Right kidney (tissue), 9 donors: ENCODE measurements at places on chromosomes 2 and 18.

GRCh38 chr2:68831686-68832232, 39.4 kb downstream of the BMP10 start:
- no peak for DNase-seq

DNA sequence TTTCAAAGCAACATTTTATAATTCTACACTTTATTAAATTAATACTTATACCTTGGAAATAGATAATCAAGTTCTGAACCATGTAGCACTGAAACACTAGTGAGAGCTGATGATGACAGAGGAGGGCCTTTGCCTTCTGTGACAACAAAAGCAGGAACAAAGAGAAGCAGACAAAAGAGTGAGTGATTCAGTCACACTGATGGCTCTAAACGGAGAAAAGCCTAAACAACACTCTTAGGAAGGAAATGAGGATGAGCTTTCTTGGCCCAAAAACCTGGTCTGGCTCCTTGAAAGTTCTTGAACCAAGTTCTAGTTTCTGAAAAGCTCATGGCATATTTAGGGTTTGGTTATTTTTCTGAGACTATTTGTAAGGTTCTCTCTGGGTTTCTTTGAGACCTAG, 271.9 kb downstream of the DPP10 start:
- no peak for DNase-seq

- DNase-seq = no peak
Observed at GRCh38 chr2:10864861-10865636, 46.7 kb upstream of the KCNF1 start.

DNA sequence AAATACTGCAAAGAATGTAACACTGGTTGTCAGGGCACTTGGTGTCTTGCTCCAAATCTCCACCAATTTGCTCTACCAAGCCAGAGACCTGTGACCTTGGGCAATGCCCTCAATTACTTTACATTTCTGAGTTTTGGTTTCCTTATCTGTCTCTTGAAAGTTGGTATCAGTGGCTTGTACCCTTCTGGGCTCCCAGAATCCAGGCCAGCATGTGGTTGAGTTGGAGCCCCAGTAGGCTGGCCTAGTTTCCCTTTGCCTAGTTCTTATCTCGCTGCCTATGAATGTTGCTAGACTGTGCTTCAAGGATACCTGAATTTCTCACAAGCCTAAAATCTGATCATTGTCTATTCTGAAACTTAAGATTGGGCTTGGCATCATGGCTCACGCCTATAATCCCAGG, 26.6 kb downstream of the MEP1B start:
- no peak for DNase-seq

GRCh38 chr18:52288403-52289004, 51.5 kb upstream of the DCC start:
- DNase-seq = peak; percentile 6

DNA sequence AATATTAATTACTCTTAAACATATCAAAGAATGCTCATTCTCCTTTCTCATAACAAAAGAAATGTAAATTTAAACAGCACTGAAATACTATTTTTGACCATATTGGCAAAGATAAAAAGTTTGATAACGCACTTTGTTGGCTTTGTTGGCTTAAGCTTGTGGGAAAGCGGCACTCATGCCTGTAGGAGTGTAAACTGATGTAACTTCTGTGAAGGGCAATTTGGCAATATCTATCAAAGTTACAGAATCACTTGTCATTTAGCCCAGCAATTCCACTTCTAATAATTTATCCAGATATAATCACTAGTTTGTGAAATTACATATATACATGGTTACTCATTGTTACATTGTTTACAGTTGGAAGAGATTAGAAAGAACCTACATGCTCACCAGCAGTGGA, 311.8 kb upstream of the STON1 start:
- no peak for DNase-seq

GRCh38 chr2:238080518-238080917, 19.6 kb upstream of the ESPNL start:
- no peak for DNase-seq

DNA sequence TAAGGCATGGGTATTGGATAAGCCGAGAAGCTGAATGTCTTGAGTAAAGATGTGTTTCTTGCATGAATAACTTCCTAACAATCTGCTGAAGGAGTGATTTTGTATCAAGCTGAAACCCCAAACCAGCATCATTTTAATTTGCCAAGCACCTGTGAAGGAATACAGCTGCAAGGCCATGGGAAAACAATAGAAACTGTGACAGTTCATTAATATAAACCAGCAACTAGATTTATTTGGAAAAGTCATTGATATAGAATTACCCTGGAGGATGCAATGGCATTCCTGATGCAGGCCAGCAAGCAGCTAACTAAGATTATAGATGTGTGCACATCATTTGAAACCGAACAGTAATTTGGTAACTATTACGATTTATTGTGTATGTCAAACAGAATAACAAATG, 155.7 kb upstream of the TCF4 start:
- no peak for DNase-seq

DNA sequence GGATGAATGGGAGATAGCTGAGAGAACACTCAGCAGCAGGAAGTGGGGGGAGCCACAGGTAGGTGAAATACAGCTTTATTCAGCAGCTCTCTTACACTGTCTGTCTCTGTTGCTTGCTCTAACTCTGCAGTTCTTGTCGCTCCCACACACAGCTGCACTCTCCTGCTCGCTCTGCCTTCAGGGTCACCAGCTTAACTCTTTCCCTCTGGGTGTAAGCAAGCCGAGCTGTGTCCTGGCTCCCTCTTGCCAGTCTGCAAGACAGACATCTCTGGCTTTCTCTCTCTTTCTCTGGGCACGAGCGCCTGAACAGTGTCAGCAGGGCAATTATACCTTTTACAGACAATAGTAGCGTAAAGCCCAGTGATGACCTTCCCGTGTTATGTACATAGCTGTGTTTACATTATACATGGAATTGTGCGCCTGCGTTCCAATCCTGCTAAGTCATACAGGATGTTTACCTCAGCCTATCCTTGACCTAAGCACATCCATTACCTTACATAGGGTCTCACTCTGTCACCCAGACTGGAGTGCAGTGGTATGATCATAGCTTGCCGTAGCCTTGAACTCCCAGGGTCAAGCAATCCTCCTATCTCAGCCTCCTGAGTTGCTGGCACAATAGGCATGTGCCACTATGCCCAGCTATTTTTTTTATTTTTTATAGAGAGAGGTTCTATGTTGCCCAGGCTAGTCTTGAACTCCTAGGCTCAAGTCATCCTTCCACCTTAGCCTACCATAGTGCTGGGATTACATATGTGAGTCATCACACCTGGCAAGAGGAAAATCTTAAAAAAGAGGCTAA, 57.8 kb upstream of the CHN1 start:
- no peak for DNase-seq

- no peak for DNase-seq
Observed at GRCh38 chr18:78720456-78721237, 259.0 kb upstream of the SALL3 start.

GRCh38 chr2:7792031-7792651, 874.9 kb downstream of the RNF144A start:
- DNase-seq = no peak

DNA sequence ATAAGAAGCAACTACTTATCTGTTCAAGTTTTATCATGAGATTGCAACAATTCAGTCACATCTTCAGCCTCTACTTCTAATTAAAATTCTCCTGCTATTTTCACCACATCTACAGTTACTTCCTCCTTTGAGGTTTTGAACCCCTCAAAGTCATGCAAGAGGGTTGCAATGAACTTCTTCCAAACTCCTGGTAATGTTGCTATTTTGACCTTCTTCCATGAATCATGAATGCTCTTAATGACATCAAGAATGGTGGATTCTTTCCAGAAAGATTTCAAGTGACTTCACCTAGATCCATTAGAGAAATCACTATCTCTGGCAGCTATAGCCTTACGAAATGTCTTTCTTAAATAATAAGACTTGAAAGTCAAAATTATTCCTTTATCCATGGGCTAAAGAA, 1052.8 kb upstream of the NRXN1 start:
- DNase-seq = no peak

DNA sequence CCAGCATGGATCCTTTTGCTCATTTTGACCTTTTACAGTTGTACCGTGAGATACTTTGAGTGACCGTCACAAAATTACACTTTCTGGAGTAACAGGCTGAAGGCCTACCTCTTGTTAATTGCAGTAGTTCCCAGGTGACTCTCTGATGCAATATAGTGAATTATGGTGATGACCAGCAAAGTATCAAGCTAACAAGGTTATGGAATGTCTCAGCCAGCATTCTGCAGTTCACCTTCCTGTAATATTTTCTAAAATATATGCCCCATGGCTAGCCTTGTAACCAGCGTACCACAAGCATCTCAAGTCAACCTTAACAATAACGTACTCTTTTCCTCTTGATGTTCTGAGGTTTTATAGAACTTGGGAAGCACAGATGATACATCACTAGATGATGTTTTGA, 234.7 kb downstream of the LTBP1 start:
- DNase-seq = no peak

- no peak for DNase-seq
Observed at GRCh38 chr2:236670235-236670620, 100.6 kb downstream of the ACKR3 start.

DNA sequence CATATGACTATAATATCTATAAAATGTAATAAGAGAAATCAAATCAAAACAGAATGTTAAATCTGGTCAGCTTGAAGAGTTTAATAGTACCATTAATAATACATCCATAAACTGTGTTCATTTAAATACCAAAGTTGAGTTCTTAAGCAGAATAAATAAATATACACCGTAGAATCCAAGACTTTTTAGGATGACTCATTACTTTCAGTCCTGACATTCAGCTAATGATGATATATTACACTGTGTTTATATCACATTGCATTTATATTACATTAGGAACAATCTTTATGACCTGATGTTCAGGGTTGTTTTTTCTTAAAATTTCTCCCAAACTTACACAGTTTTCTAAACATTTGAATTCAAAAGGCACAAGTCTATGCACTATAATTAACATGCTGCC, 331.3 kb downstream of the SS18 start:
- no peak for DNase-seq

DNA sequence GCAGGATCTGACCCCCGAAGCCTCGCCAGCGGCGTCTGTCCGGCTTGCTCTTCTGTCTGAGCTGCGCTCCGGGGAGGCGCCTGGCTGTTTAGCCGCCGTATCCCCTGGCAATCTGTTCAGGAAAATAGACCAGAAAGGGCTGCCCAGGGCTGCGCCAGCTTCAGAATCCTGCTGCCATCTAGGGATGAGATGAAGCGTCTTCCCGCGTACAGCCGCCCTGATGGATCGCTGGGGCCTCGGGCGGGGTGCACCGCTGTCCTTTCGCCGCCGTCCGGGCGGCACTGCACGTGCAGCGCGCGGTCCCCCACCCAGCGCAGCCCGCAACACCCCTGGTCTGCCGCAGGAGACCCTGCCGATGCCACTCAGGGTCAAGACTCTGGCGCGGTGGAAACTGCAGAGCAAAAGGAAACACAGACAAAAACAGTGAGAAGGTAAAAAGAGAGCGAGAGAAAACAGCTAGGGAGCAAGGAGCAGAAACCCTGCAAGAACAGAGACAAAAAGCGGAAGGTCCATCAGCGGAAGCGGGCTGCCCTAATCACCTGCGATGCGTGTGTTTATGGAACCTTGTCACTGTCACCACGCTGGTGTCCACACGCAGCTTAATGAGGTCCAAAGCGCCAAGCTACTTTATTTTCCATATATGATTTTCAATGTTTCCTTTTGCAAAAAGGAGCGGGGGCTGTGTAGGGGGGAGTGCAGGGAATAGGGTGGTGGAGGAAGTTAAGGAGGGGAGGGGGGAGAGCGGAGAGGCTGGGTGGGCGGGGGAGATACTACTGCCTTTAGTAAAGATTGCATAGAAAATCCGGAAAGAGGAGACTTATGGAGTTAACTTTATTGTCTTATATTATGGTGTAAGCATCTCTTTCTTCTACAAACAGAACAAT, 2113.3 kb upstream of the PIK3C3 start:
- DNase-seq = peak; percentile 84

DNA sequence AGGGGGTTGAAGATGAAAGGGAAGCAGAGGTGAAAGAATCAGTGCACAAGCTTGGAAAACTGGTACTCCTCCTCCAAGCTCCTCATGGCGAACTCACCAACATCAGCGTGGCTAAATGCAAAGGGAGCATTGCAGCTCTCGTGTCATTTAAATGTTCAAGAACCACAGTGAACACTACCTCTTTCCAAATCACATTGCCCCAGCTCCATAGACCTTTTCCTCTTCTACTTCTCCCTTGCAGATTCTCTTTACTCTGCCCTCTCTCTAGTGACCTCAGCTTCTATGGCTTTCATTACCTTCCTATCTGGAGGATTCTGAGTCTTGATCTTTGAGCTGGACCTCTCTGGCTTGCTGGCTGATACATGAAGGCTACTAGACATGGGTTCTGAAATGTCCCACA, 14.3 kb downstream of the EPB41L3 start:
- DNase-seq = no peak

DNA sequence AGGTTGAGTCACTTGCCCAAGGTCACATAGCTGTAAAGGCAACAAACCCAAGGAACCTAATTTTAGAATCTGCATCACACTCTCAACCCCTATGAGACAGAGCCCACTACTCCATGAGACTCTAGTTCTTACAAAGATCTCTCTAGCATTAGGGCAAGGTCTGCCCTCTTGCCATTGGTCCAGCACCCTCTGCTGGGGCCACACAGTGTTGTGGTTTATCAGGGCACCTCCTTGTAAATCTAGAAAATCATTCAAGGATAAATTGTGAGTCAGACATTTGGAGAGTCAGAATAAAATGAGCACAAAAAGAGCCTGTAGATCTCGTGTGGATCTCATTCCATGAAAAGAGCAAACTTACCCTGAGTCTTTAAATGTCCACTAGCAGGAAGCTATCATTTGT, 91.2 kb downstream of the SLC8A1 start:
- DNase-seq = no peak

DNA sequence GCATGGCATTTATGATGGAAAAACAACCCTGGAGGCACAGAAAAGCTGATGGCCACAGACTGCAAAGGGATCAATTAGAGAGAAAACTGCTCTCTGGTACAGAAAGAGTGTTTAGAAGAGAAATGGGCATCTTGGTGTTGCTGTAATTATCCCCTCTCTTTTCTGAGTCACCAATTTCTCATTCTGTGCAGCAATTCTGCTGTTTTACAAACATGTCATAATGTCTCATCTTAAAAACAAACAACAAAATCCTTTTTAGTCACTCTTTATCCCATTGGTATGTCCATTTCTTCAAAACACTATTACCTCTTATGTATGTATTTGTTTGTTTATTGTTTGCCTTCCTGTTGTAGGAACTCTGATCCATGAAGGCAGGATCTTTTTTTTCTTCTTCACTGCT, 73.9 kb upstream of the HK2 start:
- DNase-seq = no peak

- peak; percentile 32 for DNase-seq
Observed at GRCh38 chr2:102190430-102191107, 3.7 kb downstream of the IL1RL2 start.

DNA sequence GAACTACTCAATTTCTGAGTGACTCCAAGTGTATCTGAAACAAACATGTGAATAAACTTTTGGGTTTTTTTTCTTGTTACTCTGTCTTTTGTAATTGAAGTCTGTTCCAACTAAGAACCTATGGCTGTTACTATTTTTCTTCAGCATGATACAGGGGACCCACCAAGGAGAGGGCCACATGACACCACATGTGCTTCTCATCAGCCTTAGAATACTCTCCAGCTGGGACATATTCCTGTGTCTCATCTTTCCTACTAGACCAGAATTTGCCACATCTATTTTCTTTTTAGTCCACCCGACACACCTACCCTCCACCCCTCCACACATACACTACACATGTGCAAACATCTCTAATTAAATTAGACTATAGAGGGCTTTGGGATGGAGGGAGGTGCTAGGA, 191.7 kb upstream of the NDUFV2 start:
- DNase-seq = no peak
